Foreskin fibroblast (primary cell): ENCODE measurements at places on chromosomes 7 and 10.

DNA sequence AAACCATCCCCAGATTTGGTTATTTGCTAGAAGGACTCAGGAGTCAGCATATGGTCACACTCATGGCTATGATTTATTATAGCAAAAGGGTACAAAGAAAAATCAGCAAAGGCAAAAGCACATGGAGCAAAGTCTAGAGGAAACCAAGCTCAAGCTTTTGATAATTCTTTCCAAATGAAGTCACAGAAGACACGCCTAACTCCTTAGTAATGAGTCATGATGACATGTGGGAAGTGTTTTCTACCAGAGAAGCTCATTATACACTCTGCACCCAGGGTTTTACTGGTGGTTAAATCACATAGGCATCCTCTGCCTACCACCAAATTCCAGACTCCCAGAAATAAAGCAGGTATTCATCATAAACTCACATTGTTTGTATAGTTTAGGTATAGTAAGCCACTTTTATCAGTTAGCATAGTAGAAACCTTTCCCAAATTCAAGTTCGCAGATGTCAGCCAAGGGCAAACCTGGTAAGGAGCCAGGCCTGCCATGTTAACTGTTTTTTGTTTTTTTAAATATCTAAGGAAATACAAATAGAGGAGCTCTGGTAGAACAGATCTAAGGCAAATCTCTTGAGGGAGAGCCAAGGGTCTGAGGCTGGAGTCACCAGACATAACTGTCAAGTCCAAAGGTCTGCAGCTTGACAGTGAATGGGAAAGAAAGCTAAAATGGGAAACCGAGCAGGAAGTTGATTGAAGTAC lies 15.4 kb upstream of the HIBADH start:
- DNase-seq: peak; percentile 87

GRCh38 chr7:158811894-158812293 lies 17.4 kb downstream of the ESYT2 start:
- DNase-seq: no peak

DNA sequence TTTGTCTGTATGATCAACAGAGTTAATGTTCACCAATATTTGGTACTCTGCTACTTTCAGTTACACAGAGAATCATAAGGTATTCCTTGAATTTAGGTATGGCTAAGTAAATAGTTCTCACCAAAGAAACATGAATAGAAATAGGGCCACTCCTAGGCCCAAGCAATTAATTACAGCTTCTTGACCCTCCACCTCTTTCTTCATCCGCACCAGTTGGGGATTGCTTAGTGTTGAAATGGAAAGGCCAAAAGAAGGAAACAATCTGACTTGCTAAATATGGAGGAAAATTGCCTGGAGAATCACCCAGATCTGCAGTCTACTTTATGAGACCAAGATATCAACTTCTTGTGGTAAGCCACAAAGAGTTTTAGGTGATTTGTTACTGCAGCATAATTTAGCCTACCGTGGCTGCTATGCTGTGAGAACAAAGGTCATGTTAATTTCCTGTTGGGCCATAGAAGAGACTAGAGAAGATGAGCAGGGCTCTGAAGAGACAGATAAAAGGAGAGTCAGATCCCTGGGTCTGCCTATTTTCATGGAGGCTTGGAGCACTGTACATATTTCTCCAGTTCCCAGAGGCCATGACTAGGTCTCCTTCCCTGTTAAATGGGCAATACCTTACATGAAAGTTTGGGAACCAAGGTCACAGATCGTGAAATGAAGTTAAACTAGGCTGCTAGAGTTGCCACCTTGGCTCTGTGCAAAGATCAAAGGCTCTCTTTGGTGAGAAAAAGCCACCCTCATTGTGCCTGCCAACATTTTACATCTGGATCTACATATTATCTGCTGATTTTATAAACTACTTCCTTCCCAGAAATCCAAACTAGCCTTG lies 93.3 kb upstream of the GDF10 start:
- no peak for DNase-seq

GRCh38 chr7:149261316-149261828 lies 624 bp upstream of the ZNF783 start:
- peak; percentile 42 for DNase-seq

DNA sequence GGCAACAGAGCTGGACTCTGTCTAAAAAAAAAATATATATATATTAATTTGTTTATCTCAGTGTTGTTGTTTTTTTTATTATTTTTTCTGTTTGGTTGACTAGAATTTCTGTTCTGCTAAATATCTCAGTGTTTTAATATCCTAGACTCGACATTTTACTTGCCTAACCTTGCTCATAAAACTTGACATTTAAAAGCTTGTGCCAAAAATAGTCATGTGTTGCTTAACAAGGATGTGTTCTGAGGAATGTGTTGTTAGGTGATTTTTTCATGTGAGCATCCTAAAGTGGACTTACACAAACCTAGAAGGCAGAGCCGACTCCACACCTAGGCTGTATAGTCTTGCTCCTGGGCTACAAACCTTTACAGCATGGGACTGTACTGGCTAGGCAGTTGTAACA lies 23.1 kb downstream of the NRBF2 start:
- DNase-seq: no peak

DNA sequence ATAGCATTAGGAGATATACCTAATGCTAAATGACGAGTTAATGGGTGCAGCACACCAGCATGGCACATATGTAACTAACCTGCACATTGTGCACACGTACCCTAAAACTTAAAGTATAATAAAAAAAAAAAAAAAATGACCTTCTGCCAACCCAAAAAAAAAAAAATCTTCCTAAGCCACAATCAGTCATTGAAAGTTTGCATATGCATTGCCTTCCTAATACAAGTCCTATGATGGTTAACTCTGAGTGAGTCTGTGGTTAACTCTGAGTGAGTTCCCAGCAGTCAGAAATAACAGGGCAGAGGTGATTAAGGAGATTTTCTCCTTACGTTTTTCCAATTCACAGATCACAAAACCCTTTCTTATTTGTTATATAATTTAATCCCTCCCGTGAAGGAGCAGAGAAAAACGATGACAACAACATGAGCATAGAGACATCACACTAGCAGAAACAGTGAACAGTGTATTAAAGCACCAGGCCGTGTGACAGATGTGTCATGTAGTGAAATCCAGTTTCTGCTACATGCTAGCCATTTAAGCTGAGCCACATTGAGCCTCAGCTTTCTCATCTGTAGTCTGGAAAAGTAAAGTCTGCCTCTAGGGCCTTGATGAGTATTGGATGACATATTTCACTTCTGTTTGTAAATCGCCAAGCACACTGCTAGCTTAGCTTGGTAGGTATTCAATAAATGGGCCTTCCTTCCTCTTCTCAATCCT lies 7.4 kb upstream of the RNF148 start:
- DNase-seq: no peak

- no peak for DNase-seq
These were observed 333.1 kb downstream of the CXCL12 start for GRCh38 chr10:44051584-44052385.

DNA sequence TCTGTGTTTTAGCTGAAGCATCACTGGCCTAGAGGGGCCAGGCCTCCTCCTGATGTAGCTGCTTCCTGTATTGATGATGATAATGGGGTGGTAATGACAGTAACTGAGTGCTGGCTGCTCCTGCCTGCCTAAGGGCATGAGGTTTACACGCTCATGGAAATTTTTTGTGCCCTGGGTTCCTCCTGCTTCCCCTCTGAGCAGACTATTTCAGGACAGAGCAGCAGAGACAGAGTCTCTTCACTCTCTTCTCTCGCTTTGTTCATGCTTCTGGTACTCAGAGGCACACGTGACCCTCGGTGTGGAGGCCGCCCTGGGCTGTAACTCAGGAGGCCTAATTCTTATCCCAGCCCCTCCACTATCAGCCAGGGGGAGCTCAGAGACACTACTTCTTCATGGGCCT lies 27.9 kb downstream of the LRRC20 start:
- no peak for DNase-seq

GRCh38 chr10:96714031-96714590 lies 6.2 kb downstream of the PIK3AP1 start:
- no peak for DNase-seq

DNA sequence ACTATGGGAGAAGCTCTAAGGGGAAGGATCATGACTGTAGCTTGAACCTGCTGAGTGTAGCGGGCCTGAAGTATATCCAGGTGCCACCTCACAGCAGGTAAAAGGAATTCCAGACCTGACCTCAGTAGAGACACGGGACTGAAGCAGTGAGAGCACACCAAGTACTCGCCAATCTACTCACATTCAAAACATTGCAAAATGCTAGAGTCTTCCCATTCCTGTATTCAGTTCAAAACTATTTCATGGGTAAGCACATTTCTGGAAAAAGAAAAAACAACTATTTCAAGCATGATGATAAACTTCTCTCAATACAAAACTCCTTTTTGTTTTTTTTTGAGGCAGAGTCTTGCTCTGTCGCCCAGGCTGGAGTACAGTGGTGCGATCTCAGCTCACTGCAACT lies 121.9 kb upstream of the AUTS2 start:
- no peak for DNase-seq

DNA sequence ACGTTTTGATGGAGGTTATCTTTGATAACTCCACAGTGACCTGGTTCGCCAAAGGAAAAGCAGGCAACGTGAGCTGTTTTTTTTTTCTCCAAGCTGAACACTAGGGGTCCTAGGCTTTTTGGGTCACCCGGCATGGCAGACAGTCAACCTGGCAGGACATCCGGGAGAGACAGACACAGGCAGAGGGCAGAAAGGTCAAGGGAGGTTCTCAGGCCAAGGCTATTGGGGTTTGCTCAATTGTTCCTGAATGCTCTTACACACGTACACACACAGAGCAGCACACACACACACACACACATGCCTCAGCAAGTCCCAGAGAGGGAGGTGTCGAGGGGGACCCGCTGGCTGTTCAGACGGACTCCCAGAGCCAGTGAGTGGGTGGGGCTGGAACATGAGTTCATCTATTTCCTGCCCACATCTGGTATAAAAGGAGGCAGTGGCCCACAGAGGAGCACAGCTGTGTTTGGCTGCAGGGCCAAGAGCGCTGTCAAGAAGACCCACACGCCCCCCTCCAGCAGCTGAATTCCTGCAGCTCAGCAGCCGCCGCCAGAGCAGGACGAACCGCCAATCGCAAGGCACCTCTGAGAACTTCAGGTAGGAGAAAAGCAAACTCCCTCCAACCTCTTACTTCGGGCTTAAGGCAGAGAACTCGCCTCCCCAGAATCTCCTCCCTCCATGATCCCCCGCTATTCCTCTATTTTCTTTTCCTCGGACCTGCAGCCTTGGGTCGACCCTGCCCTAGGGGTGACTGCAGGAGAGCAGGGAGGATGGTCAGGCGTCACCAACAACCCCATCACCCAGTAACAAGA lies at the start of gene SERPINE1:
SERPINE1 (plus strand) TSS at position 454 of the 809 bp plus-strand sequence. CDS start 1,290 bp downstream, outside the sequence.
- DNase-seq: peak; percentile 100

DNA sequence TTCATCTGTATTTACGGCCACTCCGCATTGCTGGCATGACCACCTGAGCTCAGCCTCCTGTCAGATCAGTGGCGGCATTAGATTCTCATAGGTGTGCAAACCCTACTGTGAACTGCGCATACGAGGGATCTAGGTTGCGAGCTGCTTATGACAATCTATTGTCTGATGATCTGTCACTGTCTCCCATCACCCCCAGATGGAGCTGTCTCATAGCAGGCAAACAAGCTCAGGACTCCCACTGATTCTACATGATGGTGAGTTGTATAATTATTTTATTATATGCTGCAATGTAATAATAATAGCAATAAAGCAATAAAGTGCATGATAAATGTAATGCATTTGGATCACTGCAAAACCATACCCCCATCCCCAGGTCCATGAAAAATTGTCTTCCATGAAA lies 1172.9 kb upstream of the AUTS2 start:
- no peak for DNase-seq

GRCh38 chr10:102449321-102450123 lies 1.8 kb downstream of the C10orf95 start:
- peak; percentile 75 for DNase-seq

- no peak for DNase-seq
These were observed 309.4 kb downstream of the RPS24 start for GRCh38 chr10:78342827-78343653.

DNA sequence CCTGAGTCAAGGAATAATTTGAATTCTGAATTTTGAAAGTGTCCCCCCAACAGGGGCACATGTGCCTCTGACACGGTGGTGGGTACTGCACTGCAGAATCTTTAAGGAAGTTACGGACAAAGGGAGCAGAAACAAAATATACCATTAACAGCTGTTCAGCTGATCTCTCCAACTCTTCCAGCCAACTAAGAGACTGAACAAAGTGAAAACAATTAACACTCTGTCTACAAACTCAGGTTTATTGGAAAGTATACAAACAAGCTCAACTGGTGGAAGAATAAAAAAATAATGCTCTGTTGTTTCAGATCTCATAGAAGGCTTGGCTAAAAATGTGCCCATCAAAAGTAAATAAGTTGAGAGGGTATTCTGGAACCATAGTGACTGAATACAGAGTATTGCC lies 34.4 kb downstream of the ASB4 start:
- no peak for DNase-seq

DNA sequence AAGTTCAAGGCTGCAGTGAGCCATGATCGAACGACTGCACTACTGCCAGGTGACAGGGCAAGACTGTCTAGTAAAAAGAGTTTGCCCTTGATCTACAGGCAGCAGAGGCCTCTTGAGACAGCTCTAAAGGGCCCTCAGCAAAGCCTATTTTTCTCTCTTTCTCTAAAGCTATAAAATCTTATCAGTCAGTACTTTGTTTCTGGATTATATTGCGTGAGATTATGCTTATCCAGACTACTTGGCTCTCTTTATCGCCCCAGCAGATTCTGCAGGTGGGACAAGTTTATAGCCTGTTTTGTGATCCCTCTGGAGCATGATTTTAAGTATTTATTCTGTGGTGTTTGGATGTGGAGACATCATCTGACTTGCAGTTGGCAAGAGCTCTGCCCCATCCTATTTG lies 2.7 kb downstream of the RPP38 start:
- DNase-seq: no peak

DNA sequence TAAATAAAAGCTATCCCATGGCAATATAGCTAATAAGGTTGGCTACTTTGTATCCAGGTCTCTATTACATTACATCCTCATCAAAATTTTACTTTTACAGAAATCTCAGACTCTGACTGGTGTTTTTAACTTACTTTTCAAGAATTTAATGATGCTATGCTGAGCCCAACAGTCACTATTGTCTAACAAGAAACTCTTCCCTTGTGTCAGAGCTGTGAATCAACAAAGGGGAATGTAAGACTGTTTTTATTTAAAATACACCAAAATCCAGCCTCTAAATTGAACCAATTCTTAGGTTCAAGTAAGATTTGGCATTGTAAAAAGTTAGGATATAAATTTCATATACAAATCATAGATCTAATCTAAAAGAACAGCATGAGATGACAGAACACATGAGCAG lies 7.0 kb downstream of the RTKN2 start:
- peak; percentile 61 for DNase-seq

DNA sequence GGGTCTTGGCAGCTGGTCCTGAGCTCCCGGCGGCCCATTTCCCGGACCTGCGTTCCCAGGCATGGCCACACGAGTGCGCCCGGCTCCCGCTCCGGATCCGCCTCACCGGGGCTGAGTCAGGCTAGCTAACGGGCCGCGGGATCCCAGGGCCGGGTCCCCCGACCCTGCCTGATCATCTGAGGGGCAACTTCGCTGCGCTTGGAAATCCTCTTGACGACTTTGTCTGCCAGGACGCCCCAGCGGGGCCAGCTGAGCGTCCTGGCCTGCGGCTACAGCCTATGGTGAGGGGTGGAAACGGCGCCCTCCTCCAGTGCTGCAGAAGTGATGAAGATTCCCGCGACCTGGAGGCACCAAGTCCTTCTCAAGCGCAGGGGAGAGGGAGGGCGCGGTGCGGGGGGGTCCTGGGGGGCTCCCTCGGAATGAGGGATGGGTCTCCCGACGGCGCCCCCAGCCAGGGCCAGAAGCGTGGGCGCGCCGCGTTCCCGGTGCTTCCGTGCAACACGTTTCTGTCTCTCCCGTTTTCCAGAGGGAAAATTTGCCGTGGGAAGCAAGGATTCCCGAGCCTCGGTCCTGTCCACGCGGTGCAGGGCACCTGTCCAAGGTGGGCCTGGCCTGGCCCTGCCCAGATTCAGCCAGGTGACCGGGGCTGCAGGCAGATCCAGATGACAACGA lies 212.4 kb downstream of the CCSER2 start:
- DNase-seq: peak; percentile 83
